ENCODE measurements at places on chromosomes 5 and 9. TPM values are rescaled to one million over a fixed set of nuclear protein-coding genes. Genes with fewer than 3 reads are reported as not detected.
A peak's percentile ranks its signal among the peaks of the same experiment; 100 is the strongest.

GRCh38 chr5:81010336-81011169 is 50.4 kb downstream of the RASGRF2 start:
- peak; percentile 68 for DNase-seq

GRCh38 chr5:171496456-171496855 is 77.0 kb downstream of the FGF18 start:
- no peak for DNase-seq

- DNase-seq, result no peak
Observed at GRCh38 chr5:67752357-67752708, 463.2 kb upstream of the PIK3R1 start.

DNA sequence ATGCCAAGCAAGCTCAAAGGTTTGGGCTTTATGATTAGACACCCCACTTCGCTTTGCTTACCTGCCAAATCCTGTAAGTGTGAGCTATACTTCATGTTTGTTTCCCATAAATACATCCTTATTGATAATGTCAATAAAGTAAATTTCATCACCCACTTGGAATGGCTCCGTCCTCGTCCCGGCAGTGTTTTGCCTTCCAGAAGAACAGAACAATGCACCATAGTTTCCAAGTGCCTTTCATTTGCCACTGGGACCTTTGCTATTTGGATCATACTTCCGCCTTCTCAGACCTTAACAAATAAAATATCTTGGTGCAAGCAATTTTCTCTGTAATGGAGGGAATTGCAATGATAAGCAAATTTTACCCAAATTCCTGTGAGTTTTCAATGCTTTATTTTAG is 229.3 kb downstream of the PIK3R1 start:
- DNase-seq, result no peak

- no peak for DNase-seq
Observed at GRCh38 chr9:135247227-135247930, 159.9 kb downstream of the OLFM1 start.

DNA sequence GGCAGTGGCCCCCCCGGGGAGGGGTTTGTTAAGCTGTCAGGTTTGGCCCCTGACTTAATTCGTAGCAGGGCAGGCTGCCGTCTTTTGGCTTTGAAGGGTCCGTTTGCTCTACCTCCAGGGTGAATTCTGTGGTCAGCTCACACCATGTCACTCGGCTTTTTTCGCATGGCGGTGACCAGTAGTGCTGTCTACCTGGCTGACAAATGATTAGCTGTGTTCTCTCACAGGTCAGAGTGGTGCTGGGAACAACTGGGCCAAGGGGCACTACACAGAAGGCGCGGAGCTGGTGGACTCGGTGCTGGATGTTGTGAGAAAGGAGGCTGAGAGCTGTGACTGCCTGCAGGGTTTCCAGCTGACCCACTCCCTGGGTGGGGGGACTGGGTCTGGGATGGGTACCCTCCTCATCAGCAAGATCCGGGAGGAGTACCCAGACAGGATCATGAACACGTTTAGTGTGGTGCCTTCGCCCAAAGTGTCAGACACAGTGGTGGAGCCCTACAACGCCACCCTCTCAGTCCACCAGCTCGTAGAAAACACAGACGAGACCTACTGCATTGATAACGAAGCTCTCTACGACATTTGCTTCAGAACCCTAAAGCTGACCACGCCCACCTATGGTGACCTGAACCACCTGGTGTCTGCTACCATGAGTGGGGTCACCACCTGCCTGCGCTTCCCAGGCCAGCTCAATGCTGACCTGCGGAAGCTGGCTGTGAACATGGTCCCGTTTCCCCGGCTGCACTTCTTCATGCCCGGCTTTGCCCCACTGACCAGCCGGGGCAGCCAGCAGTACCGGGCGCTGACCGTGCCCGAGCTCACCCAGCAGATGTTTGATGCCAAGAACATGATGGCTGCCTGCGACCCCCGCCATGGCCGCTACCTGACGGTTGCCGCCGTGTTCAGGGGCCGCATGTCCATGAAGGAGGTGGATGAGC is 1.4 kb downstream of the TUBB4B start:
- no peak for DNase-seq

DNA sequence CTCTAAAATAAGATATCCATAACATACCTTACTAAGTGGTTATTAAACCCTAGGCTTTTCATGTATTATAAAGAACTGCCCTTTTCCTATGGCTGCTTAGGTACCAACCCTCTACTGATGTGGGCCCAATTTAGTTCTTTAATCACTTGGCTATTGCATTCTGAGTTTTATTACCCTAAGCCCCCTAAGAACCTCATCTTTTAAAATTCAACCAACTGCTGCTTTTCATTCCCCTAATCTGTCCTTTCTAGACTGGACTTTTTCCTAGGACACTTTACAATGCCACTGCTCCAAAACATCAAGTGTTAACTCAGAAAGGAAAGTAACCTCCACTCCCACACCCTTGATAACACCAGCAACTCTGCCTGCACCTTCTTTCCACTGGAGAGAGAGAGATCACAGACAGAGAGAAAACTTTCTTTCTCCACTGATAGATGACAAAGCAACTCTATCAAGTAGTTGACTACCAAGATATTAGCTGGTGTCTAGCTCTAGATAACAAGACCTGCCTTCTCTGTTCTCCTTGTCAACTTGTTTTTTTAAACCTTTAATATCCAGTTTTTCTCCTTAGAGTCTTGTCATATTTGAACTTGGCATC is 27.3 kb downstream of the ELL2 start:
- no peak for DNase-seq

- no peak for DNase-seq
Observed at GRCh38 chr5:141778683-141779082, 96.7 kb upstream of the ARAP3 start.

DNA sequence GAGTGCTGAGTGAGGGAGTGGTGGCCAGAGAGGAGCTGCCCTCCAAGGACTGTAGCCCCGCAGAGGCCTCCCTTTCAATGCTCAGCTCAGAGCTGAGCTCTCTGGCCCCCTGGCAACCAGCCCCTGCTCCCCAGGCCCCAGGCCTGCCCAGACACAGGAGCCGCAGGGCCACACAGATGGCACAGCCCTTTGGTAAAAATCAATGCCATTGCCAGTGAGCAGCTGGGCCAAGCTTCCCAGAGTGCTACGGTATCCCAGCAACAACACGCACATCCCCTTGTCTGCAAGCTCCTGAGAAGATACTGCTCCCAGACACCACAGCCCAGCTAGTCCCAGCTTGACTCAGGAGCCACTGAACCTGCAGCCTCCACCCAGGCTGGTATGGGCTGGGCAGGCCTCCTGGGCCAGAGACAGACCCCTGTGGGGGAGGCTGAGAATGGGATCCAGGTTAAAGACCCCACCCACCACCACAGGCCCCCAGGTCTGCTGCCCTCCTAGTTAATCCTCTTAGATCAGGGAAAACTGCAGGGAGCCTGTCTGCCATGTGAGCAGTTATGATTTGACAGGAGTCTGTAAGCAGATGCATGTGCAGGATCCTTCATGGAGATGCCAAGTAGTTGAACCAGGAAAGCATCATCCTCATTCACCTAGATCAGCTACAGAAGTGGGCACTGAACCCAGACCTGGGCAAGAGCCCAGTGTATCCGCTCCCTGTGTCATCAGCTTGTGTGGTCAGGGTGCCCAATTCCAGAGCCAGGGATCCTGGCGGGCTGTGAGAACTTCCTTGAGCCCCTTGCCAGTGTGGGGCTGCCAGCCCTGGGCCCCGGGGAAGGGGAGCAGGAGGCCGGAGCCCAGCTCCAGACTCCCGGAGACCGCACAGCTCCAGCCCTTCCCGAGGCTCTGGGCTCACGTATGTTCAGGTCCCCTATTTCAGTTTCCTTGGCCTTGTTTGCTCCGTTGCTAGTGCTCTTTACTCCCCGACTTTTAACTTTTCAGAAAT is 26.7 kb upstream of the ADAMTS2 start:
- no peak for DNase-seq

GRCh38 chr5:108074626-108075025 is 307.3 kb downstream of the FBXL17 start:
- DNase-seq, result no peak

GRCh38 chr5:108315829-108316228 is 66.1 kb downstream of the FBXL17 start:
- DNase-seq, result peak; percentile 23

DNA sequence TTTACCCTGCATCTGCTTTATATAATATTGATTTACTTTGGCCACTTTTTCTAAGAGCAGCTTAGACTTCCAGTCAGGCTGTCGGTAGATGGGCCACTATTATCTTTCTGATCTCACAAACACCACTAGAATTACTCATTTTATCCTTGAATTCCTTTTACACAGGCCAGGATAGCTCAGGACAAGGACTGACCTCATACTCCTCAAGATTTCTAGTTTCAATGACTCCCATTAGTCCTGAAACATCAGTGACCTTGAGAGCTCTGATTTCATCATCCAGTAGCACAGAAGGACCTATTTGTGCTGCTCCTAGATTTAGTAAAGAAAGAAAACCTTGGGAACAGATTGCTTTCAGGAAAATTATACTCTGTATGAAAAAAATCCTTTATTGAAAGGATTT is 727.9 kb upstream of the PTPRD start:
- no peak for DNase-seq

Gene CNTFR
- not detected for polyA plus RNA-seq

DNA sequence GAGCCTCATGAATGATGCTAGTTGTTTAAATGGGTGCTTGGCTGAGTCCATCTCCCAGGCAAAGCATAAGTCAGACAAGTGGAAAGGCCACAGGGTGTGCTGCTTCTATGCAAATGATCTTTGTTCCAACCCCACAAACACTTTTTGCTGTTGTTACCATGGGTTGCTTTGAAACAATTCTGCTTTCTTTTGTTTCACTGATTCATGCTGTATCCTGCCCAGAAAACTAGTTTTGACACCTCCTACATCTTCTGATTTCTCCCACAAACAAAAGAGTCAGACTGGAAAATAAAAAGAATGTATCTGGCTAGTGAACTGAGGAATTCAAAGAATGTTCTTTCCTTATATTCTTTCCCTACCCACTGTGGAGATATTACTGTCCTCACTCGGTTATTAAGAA is 298.6 kb downstream of the DIRAS2 start:
- DNase-seq, result no peak

DNA sequence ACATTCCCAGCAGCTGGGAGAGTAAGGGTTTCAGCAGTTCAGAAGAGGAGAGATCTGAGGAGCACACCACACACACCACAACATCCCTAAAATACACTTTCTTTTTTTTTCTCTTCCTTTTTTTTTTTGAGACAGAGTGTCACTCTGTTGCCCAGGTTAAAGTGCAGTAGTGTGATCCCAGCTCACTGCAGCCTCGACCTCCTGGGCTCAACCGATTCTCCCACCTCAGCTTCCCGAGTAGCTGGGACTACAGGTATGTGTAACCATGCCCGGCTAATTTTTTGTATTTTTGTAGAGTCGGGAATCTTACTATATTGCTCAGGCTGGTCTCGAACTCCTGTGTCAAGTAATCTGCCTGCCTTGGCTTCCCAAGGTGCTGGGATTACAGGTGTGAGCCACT is 9.7 kb upstream of the UBAP1 start:
- DNase-seq, result no peak
